ENCODE measurements at places on chromosomes 2 and 18. TPM values are rescaled to one million over a fixed set of nuclear protein-coding genes. Genes with fewer than 3 reads are reported as not detected.

The NMUR1 gene
- total RNA-seq, result not detected

The PROM2 gene
- not detected for total RNA-seq

The SERPINB13 gene
- not detected for total RNA-seq

The SCN1A gene
- total RNA-seq, result 0.02 TPM

The SPEG gene
- total RNA-seq, result 20.6 TPM

The ABCG5 gene
- not detected for total RNA-seq

The NTSR2 gene
- not detected for total RNA-seq

The SERPINB3 gene
- total RNA-seq, result not detected

The SATB2 gene
- total RNA-seq, result 14.5 TPM

- no peak for DNase-seq
Observed at GRCh38 chr2:97936199-97936598, 59.5 kb downstream of the TMEM131 start.

GRCh38 chr2:3246928-3247714 is 130.5 kb downstream of the EIPR1 start:
- no peak for DNase-seq

DNA sequence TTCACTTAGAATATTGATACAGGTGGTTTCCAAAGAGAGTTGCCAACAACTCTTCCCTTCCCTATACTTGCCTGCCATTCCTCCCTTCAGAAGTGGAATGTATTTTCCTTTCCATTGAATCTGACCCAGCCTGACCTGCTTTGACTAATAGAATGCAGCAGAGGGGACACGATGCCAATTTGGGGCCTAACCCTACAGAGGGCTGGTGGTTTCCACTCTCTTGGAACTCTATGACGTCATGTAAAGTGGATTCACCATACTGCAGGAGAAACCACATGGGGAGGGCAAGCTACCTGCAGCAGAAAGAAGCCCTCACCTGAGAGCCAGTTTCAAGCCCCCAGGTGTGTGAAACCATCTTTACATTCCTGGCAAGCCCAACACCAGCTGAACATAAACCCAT is 98.9 kb upstream of the TRIB2 start:
- DNase-seq, result no peak

DNA sequence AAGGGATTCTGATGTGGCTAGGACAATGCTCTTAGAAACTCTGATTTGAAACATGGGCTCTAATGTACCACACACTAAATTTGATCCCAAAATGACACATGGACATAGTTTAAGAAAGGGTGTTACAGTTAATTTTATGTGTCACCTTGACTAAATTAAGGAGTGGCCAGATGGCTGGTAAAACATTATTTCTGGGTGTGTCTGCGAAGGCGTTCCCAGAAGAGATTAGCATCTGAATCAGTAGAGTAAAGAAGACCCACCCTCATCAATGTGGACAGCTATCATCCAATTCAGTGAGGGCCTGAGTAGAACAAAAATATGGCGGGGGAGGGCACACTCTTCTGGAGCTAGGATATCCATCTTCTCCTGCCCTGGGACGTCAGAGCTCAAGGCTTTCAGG is 283.1 kb upstream of the CHAC2 start:
- DNase-seq, result no peak

DNA sequence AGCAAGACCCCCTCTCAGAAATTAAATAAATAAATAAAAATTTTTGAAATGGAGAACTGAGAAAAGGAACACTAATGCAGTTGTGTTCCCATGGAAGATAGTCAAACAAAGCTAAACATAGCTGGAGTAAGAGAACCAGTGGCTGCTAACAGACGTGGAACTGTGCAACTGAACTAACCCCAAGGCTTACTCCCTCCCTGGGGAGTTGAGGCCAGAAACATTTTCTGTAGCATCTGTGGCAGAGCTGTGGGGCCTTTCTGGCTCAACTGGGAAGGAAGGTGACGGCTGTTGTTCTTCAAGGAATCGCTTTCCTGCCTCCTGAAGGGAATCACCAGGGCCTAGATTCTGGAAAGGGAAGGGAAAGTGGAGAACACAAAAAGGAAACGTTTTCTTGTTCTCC is 53.9 kb upstream of the B3GNT2 start:
- no peak for DNase-seq

GRCh38 chr2:49262801-49263560 is 108.7 kb upstream of the FSHR start:
- DNase-seq, result no peak

DNA sequence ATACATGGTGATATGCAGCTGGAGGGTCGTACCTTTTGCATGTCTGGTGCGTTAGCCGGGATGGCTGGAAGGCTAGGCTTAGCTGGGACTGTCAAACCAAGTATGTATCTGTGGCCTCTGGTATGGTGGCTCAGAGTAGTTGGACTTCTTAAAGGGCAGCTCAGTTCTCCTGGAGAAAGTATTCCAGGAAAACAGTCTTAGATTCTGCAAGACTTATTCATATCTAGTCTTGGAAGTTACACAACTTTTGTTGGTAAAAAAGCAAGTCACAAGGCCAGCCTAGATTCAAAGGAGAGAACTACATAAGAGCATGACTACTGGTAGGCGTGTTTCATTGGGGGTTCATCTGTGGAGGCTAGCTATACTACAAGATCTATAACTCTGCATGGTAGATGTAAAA is 45.5 kb downstream of the EML4 start:
- no peak for DNase-seq

GRCh38 chr2:104746299-104746698 is 107.6 kb upstream of the POU3F3 start:
- DNase-seq, result no peak

DNA sequence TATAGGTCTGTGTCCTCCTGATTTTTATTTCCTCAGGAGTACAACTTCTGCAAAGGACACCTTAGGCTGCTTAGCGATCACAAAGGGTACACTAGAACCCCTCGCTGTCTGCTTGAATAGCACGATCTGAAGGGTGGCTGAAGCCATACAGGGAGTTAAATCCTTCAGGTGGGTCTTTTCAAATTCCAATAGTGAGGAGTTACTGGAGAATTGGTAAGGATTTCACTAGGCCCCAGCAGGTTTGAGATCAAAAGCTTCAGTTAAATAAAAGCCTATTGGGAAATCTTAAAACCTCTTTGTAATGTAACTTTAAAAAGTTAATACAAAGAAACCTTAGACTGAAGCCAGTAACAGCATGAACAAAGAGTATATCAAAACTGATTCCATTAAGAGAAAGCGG is 613.1 kb downstream of the ZEB2 start:
- no peak for DNase-seq

DNA sequence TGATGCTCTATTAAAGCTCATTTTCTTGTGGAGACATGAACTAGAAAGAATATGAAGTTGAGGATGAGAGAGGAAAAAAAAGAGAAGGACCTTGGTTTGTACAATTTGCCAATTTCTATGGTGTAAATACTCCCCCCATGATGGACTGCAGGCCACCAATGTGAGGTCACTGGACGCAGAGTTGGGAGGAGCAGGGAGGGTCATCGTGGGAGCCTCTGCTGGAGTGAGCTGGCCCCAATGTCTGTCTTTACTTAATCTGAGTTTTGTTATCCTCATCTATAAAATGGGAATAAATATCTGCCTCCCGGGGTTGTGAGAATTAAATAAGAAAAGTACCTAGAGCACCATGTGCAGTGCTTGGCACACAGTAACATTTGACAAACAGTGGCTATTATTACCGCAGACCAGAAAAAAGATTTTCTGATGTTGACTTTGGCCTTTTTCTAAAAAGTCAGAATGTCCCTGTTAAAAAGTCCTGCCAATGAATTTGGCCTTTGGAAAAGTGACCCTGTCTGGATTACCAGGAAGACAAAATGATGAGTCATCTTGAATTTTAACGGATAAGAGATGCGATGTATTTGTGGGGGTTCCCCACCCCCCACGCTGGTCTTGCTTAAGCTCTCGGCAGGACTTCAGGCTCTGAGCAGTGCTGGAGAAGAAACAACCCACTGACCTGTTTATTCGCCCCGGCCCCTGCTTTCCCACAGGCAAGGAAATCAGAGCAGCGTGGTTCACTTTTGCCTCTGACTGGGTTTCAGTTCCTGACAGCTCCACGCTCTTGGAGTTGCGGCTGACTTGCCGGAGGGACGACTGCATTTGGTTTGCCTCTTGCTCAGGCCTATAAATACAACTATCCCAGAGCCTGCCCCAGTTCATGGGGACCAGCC is 50.3 kb upstream of the FOSL2 start:
- peak; percentile 24 for DNase-seq

DNA sequence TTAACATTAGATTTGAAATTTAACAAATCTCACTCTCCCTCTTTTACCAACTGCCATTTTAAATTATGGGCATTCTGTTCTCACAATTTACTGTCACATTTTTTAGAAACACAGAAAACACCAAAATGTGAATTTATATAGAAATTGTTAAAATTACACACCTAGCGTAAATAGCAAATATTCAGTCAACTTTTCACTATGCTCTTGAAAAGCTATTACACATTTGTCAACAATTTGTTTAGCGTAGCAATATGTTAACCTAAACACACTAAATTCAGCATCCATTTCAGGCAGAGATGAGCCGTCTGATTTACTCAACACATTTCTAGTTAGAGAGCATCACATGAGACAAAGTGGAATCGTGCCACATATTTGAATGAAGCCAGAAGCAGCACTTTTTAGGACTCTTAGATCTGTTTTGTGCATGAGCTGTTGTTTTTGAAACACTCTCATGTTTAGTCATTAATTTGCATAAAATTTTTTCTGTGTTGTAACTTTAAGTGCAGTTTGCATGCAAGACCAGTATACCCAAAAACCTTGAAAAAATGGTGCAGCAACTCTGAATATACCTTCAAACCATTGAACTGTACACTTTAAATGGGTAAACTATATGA is 8.2 kb downstream of the TTC32 start:
- no peak for DNase-seq

GRCh38 chr2:200930947-200931626 is 32.4 kb downstream of the ORC2 start:
- DNase-seq, result no peak

Measured in HT1080 (cell line).